ENCODE measurements at places on chromosomes 11 and 22.

DNA sequence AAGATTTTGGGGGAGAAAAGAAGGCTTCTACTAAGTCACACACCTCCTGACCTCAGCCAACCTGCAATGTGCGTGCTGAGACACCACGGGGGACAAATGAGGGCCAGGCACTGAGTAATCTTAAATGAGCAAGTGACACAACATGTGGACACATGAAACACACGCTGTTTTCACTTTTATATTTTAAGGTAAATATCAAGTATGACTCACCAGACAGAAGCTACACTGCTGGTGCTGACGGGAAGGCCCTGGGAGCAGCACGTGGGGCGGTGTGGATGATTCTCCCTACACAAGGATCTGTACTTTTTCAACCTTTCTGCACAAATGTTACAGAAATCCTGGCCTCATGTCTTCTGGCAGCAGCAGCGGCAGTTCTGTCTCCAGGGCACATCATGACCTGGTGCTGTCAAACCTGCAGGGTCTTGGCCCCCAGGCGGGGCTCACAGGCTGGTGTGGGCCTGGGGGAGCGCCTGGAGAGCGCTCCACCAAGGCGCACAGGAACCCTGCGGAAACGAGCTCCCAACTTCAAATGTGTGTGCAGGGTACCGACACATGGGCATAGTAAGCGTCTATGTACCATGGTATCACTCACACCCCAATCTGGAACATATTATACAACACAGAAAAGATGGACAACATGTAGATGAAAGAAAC lies 61.7 kb downstream of the DGCR2 start:
- DNase-seq = no peak

DNA sequence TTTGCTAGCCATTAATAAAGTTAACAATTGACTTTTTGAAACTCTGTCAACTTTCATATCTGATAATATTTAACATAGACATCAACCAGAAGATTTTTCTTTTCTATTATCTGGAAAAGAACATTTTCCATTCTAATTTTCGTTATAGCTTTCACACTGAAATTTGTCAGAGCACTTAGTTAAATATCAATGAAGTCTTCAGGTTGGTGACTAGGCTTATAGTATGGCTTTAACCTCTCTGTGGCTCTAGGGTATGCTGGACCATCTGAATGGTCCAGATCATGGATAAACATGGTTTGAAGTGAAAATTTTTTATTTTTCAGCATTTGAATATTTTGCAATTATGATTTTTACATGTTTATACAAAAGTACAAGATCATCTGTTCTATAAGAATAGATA lies 548.1 kb downstream of the CNTN5 start:
- DNase-seq = no peak

- no peak for DNase-seq
Observed at GRCh38 chr11:70675697-70676374, 277.5 kb downstream of the CTTN start.

DNA sequence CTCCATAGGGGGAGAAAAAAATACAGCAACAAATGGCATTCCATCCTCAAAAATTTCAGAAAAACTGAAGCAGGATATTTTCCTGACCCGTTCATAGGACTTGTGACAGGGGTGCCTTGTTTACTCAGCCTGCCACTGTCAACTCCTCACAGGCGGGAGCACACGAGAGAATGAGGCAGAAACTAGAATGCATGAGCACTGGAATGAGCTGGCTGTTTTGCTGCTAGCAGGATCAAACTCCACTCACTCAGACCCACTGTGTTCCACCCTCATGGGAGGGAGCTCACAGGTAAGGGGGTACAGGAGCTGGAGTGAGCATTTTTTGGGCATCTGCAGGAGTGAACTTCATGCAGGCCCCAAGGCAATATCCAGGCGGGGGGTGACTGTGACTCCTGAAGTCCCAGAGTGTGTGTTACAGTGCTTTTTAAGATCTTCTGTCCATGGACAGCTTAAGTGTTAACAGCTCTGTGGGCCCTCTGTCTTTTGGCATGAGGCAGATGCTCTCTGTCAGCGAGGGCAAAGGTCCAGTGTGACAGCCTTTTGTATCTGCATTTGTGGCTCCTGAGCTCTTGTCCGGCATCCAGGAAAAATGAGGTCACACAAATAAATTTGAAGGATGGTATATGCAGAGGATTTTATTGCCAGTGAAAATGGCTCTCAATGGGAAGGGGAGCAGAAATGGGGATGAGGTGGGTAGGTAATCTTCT lies 905.7 kb upstream of the TENM4 start:
- DNase-seq = no peak

- DNase-seq = peak; percentile 57
Observed at GRCh38 chr11:102110761-102111010, 439 bp downstream of the YAP1 start.

DNA sequence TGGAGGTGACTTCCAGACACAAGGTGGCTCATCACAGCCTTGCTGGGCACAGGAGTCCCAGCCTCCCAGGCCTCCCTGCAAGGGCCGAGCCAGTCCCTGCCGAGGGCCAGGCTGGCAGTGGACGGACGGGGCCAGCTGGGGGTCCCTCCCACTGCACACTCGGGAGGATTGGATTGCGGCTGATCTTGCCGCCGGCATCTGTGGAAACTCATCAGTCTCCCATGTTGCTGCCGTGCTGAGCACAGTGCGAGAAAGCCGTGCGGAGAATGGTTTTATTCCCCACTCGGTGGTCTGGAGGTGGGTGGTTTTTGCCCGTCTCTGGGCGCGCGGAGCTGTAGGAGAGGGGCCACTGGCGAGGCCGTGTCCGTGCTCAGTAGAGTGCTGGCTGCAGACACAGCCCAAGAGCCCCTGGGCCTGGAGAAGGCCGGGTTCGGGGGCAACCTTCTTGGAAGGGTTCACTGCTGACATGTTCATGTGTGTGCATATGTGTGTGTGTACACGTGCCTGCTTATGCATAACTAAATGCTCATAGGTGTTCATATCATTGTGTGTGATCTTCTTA lies 1246.4 kb downstream of the BRD1 start:
- no peak for DNase-seq

DNA sequence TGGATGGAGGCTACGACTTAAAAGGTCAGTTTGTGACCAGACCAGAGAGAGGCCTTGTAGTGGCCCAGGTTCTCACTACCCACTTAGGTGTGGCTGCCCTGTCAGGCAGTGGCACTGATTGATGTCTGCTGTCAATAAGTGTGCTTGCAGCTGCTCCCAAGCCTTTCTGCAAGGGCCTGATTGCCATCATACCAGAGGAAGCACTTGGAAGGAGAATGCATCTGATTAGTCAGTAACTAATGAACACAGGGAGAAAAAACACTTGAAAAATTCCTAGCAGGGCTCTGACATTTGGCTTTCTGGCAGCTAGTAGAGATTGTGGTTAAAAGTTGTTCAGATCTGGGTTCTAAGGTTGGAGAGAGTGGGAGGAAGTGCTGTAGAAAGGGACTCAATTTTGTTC lies 107.5 kb downstream of the NAV2 start:
- no peak for DNase-seq

GRCh38 chr11:65116370-65117205 lies 913 bp downstream of the ZNHIT2 start:
- DNase-seq = no peak

DNA sequence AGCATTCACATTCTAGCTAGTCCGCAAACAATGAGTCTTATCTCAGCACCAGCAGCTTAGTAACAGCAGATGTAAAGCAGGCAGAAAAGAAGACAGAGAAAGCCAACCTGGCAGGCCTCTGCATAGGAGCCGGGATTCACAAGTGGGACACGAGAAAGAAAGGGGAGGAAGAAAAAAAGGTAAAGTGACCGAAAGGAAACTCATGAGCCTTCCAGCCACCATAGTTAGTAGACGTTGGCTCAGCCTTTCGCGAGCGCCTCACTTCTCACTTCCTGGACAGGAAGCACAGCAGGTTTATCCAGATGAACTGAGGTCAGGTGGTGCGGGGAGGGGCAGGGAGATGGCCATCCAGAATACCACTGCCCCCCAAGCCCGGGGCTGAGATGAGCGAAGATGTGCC lies 19.7 kb upstream of the KAT5 start:
- DNase-seq = no peak

DNA sequence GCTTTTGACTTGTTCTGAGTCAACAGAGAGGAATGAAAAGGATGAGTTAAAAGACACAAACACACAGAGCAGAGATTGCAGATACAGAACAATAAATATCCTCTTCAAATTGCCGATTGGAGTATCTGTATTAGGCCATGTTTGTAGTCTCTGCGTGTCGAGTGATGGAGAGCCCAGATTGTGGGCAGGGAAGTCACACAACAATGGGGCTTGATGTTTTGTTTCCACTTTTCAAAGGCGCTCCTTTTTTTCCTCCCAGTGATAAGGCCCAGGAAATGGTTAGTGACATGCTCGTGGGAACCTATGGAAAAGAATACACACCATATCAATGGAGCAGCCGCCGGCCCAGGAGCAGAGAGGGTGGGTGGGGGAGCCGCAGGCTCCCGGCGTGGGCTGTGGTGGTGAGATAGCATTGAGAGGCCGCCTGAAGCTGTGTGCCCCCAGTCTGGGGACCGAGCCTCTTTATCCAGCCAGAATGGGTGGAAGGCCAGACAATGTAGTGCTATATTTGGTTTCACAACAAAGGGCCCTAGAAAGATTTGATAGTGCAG lies 555.9 kb downstream of the INSC start:
- DNase-seq = no peak

DNA sequence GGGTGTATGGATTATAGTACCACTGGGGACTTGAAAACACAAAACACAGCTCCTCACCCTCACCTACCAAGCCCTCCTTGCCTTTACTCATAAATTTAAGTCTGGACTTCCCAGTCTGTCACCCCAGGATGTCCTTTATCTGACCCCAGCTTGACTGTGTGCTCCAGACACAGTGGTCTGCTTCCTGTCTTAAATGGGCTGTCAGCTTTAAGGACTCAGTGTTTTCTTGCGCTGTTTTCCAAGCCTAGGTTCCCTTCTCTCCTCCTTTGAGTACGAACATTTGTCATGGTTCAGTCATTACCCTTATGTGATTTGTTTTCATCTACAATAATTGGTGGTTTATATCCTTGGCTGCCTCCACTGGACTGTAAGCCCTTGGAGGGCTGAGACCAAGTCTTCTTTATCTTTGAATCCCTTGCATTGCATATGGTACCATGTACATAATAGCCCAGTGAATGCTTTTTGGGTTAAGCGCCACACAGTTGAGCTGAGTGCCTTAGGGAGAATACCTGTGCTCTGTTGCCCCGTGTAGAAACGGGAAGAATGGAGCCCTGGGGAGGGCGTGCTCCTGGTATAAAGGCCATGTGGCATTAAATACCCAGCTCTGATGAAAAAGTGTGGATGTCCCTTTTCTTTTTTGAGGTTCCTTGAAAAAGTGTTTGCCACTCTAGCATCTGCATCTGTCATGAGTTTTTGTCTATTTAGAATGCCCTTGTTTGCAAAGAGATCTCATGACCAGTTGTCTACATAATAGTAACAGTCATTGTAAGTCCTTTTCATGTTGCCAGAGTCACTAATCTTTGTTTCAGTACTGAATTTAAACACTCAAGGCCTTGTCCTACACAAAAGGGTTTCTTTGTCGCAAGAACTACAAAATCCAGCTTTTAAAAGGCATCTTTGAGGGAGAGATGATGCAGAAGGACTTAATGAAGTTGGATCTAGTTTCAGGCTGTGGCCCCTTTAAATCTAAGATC lies 14.0 kb downstream of the PANX1 start:
- DNase-seq = no peak

GRCh38 chr11:33588056-33588455 lies 112.6 kb downstream of the C11orf91 start:
- DNase-seq = no peak

- DNase-seq = peak; percentile 59
Observed at GRCh38 chr22:27100789-27101188, 443.4 kb downstream of the MIAT start.

DNA sequence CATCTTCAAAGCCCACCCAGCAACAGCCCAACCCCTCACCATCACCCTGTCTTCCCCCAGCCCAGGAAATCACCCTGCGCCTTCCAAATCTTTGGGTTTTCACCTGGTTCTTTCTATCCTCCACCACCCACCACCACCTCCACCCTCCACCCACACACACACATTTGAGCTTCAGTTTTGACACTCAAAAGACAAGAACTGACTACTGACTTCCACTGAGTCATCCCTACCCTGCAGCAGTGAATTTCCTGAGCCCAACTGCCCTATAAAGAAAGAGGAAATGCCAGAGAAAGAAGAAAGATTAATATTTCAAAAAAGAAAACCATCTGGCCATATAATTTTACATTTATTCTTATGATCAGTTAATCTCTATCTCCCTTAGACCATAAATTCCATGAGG lies 137.5 kb downstream of the CHST1 start:
- no peak for DNase-seq

- DNase-seq = no peak
Observed at GRCh38 chr11:106331176-106331575, 253.7 kb downstream of the AASDHPPT start.

DNA sequence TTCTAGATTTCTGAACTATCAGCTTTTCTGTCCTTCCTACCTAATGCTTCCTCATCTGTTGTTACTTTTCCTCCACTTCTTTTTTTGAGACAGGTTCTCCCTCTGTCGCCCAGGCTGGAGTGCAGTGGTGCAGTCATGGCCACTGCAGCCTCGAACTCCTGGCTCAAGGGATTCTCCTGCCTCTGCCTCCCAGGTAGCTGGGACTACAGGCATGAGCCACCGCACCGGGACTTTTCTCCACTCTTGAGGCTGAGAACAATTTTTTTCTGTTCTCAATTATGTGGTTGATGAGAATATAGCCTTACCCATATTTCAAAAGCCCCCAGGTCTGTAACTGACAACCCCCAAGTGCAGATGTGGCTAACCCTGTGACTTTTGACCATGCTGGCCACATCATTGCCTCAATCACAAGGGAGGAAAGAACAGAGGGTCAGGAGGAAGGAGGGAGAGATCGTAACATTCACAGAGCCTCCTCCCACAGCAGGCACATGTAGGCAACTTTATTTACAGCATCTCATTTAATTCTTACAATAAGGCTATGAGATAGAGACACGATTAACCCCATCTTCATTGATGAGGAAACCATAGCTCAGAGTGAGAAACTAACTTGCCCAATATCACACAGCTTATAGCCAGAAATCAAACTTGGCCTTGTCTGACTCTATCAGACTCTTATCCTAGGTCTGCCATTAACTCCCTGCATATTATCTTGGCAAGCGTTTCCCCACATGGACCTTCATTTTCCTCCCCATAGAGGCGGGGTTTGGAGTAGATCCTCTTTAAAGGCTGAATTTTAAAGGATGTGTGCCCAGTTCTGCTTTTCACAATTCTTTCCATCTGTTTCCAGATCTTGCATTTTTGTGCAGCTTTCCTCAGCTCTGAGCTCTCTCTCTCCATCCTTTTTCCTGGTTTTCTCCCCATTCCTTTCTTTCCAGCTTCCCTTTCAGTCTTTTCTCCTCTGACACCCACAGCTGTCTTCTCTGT lies 9.6 kb downstream of the POU2F3 start:
- no peak for DNase-seq

- DNase-seq = no peak
Observed at GRCh38 chr11:43145653-43146052, 166.1 kb upstream of the API5 start.

- DNase-seq = no peak
Observed at GRCh38 chr11:35725885-35726284, 63.3 kb downstream of the TRIM44 start.

GRCh38 chr11:46360878-46361277 lies 13.6 kb downstream of the DGKZ start:
- DNase-seq = no peak

GRCh38 chr22:36180038-36180880 lies 19.7 kb upstream of the APOL3 start:
- peak; percentile 57 for DNase-seq

Data from neuronal stem cell (in vitro differentiated cells).